MCF 10A (cell line): ENCODE measurements at places on chromosomes 12 and 14. TPM values are rescaled to one million over a fixed set of nuclear protein-coding genes. Genes with fewer than 3 reads are reported as not detected.

GRCh38 chr12:82996168-82996812, 309.6 kb downstream of the TMTC2 start:
- no peaks in the 10 kb centered on the region for H3K4me1 ChIP-seq
- H3K4me3 ChIP-seq, result no peak overlapping the region
- no peak for DNase-seq

DNA sequence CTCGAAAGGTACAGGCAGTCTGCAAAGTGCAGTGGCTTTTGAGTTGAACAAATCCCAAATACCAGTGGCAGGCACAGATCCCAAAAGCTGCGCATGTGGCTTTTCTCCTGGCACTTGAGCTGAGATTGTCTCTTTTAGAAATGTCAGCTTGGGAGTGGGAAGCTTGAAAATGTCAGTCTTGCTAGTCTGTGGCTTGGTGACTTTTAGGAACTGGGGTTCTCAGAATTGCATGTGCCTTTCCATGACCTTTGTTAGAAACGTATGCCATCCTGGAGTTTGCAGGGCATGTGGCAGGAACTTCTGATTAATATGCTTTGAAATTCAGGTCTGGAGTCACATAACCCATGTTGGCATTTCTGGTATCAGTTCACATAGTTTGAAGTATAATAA, 182.1 kb downstream of the CHST11 start:
- DNase-seq, result no peak
- H3K27me3 ChIP-seq, result no peaks in the 10 kb centered on the region
- H3K4me3 ChIP-seq, result no peak overlapping the region
- H3K36me3 ChIP-seq, result no peaks in the 10 kb centered on the region
- no peaks in the 10 kb centered on the region for H3K4me1 ChIP-seq

DNA sequence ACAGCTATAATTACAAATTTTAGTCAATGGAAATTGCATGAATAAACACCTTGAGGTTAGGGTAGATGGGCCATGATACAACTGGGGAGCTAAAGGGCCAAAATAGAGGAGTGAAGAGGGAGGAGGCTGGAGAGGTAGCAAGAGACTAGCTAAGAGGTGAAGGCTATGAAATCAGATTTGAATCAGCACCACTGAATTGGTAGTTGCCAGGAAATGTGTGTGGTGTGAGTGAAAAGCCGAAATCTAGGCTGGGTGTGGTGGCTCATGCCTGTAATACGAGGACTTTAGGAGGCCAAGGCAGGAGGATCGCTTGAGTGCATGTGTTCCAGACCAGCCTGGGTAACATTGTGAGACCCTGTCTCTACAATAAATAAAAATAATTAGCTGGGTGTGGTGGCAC, 22.7 kb downstream of the YY1 start:
- DNase-seq, result no peak
- peaks cover 26% of the 10 kb centered on the region for H3K36me3 ChIP-seq
- peaks cover 32% of the 10 kb centered on the region for H3K4me1 ChIP-seq
- no peaks in the 10 kb centered on the region for H3K27me3 ChIP-seq

- H3K27me3 ChIP-seq, result no peaks in the 10 kb centered on the region
- H3K36me3 ChIP-seq, result no peaks in the 10 kb centered on the region
- H3K4me1 ChIP-seq, result peaks cover 6% of the 10 kb centered on the region
These were observed 134.4 kb upstream of the GRIP1 start for GRCh38 chr12:66813137-66813892.

GRCh38 chr12:28611115-28611435, 420.8 kb downstream of the CCDC91 start:
- H3K4me3 ChIP-seq, result no peak overlapping the region
- H3K27ac ChIP-seq, result no peak overlapping the region
- DNase-seq, result peak; percentile 83
- no peaks in the 10 kb centered on the region for H3K36me3 ChIP-seq
- H3K27me3 ChIP-seq, result no peaks in the 10 kb centered on the region

DNA sequence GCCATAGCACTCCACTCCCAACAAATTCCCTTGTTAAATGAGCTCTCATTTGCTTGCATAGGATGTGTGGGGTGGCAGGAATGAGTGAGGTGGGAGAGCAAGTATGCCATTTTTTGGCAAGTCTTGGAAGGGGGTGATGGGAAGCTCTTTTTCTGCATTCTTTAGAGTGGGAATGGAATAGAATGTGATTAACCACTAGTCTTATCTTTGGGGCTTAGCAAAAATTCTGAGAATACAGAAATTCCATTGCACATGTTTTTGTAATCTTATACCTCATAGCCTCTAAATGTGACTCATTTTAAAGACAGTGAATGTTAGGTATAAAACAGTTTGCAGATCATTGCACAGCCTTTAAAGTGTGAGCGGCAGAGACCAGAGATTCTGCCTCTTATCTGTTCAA, 28.4 kb upstream of the NEDD1 start:
- no peaks in the 10 kb centered on the region for H3K4me1 ChIP-seq
- H3K27ac ChIP-seq, result no peak overlapping the region
- no peak overlapping the region for H3K4me3 ChIP-seq

DNA sequence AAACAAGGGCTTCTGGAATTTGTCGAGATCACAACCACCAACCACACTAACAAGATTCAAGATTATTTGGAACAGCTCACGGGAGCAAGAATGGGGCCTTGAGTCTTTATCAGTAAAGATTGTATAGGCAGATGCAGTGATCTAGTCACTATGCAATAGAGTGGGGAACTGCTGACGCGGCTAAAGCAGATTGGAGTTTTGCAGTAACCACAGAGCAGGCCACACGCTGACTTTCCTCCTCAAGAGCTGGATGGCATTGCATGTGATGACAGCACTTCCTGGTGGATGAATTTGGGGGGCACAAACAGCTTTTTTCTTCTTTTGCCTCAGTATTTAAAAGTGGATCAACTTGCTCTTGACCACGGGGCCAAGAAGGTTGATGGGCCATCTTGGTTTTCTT, 46.0 kb downstream of the KCNK13 start:
- H3K4me3 ChIP-seq, result no peak overlapping the region
- H3K27ac ChIP-seq, result no peak overlapping the region
- DNase-seq, result no peak
- peaks cover 8% of the 10 kb centered on the region for H3K4me1 ChIP-seq
- H3K27me3 ChIP-seq, result peaks cover 14% of the 10 kb centered on the region
- no peaks in the 10 kb centered on the region for H3K36me3 ChIP-seq

DNA sequence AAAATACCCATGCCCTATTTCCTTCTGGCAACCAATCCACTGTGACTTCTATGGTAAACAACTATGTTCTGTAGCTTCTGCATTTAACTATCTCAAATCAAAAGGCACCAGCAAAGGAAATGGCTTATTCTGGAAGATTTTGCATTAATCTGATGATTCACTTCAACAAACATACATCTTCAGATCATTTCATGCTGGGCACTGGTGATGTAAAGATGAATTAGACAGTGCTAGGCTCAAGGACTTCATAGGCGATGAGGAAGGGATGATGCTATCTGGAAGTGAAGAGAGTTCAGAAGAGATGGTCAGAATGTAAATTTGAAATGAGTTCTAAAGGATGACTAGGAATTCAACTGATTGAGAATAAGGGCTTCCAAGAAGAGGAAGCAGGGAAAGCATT, 363.3 kb downstream of the PAWR start:
- DNase-seq, result no peak
- no peaks in the 10 kb centered on the region for H3K4me1 ChIP-seq
- peaks cover 4% of the 10 kb centered on the region for H3K36me3 ChIP-seq

DNA sequence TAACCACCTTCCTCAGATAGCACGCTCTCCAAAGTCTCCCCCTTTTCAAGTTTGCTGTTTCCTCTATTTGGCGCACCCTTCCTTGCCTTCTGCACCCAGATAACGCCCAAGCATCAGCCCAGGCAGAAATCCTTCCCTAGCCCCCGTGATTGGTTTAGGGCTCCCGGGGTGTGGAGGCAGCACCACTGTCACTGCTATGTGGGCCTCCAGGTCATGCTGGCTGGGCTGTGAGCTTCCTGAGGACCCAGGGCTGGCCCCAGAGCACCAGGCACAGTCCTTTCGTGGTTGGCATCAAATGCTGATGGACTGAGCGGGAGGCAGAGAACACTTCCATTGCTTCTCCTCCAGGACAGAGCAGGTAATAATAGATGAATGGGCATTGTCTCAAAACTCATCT, 311.4 kb downstream of the BCL11B start:
- H3K36me3 ChIP-seq, result no peaks in the 10 kb centered on the region
- no peak for DNase-seq
- peaks cover 26% of the 10 kb centered on the region for H3K4me1 ChIP-seq
- H3K27me3 ChIP-seq, result peaks cover 24% of the 10 kb centered on the region

DNA sequence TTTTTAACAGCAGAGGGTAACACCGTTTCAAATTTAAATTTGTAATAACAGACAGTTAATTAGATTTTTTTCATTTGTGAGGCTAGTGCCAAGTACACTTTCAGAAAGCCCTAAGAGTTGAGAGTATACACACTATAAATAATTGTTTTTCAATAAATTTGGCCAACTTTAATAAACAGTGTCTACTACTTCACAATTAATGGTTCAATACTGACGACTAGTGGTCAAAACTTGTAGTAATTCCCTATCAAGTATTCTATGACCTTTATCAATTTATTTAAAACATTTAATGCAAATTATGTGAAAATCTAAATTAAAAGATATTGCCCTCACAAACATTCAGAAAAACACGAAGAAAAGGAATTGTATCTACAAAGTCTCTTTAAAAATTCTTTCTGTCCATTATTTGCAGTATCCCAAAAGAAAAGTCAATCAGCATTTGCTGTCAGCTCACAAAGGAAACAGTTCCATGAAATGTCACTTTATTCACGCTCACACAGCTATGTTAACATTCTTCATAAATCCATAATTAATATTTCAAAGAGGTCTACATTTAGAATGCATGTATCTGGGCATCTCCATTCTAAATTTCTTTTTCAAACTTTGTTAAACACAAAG, 91.2 kb downstream of the CEP128 start:
- H3K4me3 ChIP-seq, result no peak overlapping the region
- no peaks in the 10 kb centered on the region for H3K4me1 ChIP-seq
- peak; percentile 49 for DNase-seq
- peaks cover 6% of the 10 kb centered on the region for H3K36me3 ChIP-seq
- H3K27me3 ChIP-seq, result no peaks in the 10 kb centered on the region

DNA sequence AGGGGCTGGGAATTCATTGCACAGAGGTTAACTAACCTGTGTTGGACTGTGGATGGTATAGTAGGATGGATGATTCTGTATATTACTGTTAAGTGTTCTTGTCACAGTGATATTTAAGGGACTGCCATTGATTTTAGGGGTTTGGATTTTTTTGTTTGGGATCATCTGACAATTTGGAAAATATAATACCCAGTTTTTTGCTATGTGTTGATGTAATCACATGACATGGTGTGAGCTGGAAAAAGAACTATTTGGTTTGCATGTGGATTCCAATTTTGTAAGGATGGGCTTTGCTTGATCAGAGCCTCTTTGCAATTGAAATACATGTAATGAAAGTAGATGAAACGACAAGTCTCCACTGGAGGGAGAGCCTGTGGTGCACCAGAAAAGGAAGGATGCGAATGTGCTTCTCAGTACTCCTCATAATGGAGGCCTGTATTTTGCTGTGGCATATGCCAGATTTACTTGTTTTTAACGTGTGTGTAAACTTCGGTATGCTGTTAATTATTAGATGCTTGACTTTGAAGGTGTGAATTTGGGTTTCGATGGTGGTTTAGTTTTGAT, 2.7 kb downstream of the DYRK2 start:
- no peaks in the 10 kb centered on the region for H3K27me3 ChIP-seq
- peaks cover 36% of the 10 kb centered on the region for H3K4me1 ChIP-seq
- H3K4me3 ChIP-seq, result peak overlapping the region; percentile 91
- peak overlapping the region; percentile 76 for H3K27ac ChIP-seq

DNA sequence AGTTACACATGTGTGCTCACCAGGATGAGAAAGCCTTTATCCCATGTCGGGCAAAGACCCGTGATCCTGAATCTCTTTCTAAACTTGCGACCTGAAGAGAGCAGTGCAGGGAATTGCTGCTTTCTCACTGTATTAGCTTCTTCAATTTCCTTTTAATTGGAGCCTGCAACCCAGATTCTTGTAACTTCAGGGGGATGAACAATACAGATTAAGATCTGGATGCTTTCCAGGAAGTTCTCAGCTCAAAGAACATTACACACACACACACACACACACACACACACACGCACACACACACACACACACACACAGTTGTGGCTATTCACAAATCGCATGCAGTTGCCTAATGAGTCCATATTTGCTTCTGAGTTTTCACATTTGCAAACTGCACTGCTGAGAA, 268.3 kb downstream of the NPAS3 start:
- no peaks in the 10 kb centered on the region for H3K4me1 ChIP-seq
- no peak for DNase-seq
- no peak overlapping the region for H3K4me3 ChIP-seq
- H3K36me3 ChIP-seq, result no peaks in the 10 kb centered on the region

GRCh38 chr12:128789356-128789929, 34.3 kb downstream of the SLC15A4 start:
- peaks cover 1% of the 10 kb centered on the region for H3K4me1 ChIP-seq
- peaks cover 36% of the 10 kb centered on the region for H3K36me3 ChIP-seq
- H3K4me3 ChIP-seq, result no peak overlapping the region
- H3K27me3 ChIP-seq, result no peaks in the 10 kb centered on the region
- no peak overlapping the region for H3K27ac ChIP-seq
- DNase-seq, result no peak

DNA sequence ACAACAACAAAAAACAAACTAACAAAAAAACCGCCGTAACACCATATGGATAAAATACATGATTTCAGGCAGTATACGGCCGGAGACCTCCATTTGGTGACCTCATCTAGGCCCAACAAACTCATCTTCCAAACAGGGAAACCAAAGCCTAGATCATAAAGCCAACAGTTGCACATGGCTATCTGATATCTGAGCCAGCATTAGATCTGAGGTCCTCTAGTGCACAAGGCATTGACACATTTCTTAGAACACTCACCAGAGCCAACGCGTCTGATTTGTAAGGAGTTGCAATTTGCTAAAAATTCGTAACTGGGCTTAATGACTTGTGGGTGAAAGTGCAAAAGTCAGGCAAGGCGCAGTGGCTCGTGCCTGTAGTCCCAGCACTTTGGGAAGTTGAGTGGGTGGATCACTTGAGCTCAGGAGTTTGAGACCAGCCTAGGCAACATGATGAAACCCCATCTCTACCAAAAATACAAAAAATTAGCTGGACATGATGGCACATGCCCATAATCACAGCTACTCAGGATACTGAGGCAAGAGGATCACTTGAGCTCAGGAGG, 42.0 kb upstream of the NUDT4 start:
- H3K4me3 ChIP-seq, result no peak overlapping the region
- H3K4me1 ChIP-seq, result no peaks in the 10 kb centered on the region
- H3K27me3 ChIP-seq, result no peaks in the 10 kb centered on the region
- no peak for DNase-seq
- peaks cover 7% of the 10 kb centered on the region for H3K36me3 ChIP-seq

DNA sequence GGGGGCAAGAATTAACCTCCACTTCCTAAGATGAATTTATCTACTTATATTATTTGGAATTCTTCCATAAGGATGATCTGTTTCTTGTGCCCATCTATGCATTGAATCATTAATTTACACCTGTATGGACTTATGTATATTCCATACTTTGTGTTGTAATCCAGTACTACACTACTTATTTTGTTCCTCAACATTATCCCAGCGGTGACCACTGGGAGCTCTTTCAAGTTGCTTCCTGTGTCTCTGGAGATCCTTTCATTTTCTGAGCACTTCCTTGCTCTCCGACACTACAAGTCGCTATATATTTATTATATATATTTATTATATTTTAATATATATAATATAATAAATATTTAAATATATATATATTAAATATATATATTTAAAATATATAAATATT, 54.9 kb upstream of the SCN8A start:
- DNase-seq, result no peak
- peaks cover 11% of the 10 kb centered on the region for H3K4me1 ChIP-seq
- peaks cover 17% of the 10 kb centered on the region for H3K27me3 ChIP-seq
- H3K27ac ChIP-seq, result no peak overlapping the region
- H3K4me3 ChIP-seq, result no peak overlapping the region

RTL1 gene
- not detected in 2 replicates for total RNA-seq

GALNT16 gene
- total RNA-seq, result not detected in 2 replicates

OR6S1 gene
- not detected in 2 replicates for total RNA-seq

SUOX gene
- total RNA-seq, result 6.3 and 7.9 TPM in 2 replicates

USP15 gene
- 63.6 and 71.0 TPM in 2 replicates for total RNA-seq

BMP4 gene
- 0.28 and 0.54 TPM in 2 replicates for total RNA-seq
